Myocyte (in vitro differentiated cells): ENCODE measurements at places on chromosomes 2 and 18. TPM values are rescaled to one million over a fixed set of nuclear protein-coding genes. Genes with fewer than 3 reads are reported as not detected.

The CCDC138 gene
- total RNA-seq, result 3.4 and 3.7 TPM in 2 replicates

The CCDC85A gene
- 1.7 and 2.1 TPM in 2 replicates for total RNA-seq

The VIL1 gene
- not detected in 2 replicates for total RNA-seq

The GALNT13 gene
- 1.7 and 2.2 TPM in 2 replicates for total RNA-seq

The KCNE4 gene
- total RNA-seq, result 27.1 and 27.9 TPM in 2 replicates

The FBXO48 gene
- total RNA-seq, result 0.83 and 1.0 TPM in 2 replicates
